ENCODE measurements at places on chromosomes 5 and 9.

GRCh38 chr5:91691592-91691991 lies 308.5 kb upstream of the ARRDC3 start:
- DNase-seq = no peak

- DNase-seq = no peak
These were observed 66.2 kb downstream of the WNK2 start for GRCh38 chr9:93250185-93250584.

GRCh38 chr5:74978345-74978744 lies 74.0 kb downstream of the GCNT4 start:
- no peak for DNase-seq

DNA sequence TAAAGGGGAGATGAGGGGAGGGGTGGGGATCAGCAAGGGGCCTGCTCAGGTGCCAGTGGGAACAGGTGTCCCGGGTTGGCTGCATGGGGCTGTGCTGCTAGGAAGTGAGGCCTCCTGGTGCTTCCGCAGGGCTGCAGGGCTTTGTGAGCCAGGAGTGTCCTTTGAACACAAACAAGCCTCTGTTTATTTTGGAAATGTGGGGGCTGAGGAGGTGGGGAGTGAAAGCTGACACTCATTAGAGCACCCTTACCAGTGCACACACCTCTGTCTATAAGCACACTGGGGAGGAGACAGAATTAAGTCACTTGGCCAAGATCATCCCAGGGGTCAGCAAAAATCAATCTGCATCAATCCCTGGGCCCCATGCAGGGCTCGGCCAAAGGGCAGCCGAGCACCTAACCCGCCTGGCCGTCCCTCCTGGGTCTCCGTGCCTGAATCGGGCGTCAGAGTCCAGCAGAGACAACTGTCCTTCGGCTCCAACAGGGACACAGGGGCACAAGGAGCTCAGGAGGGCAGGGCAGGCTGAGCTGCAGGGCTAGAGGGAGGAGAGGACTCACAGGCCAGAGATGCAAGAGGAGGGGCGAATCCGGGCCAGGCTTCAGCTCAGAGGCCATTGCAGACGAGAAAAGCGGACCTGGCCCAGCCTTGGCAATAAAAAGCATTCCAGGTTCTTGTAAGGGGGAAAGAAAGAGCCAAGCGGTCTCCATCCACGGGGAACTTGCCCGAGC lies 99.8 kb downstream of the VAV2 start:
- no peak for DNase-seq

- DNase-seq = no peak
These were observed 193.4 kb upstream of the WWC1 start for GRCh38 chr5:168097876-168098653.

- no peak for DNase-seq
These were observed 21.8 kb downstream of the CTNNA1 start for GRCh38 chr5:138775034-138775433.

DNA sequence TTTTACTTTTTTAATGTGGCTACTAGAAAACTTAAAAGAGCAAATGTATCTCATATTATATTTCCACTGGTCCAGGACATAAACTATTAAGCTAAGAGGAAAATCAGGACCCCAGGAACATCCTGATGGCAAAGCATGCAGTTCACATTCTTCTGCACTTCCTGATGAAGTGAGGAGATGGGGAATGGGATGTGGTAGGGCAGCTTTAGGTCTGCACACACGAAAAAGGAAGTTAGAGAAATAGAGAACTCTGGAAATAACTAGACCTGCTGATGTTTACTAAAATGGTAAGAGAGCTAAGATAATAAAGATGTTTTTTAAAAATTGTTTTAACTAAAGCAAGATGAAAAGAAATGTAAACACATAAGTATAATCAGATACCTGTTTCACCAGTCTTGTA lies 39.7 kb upstream of the NIPBL start:
- DNase-seq = no peak

- DNase-seq = no peak
These were observed 280.0 kb downstream of the GAS1 start for GRCh38 chr9:86667307-86667706.

GRCh38 chr5:165258197-165258771 lies 1752.9 kb downstream of the MAT2B start:
- DNase-seq = no peak

DNA sequence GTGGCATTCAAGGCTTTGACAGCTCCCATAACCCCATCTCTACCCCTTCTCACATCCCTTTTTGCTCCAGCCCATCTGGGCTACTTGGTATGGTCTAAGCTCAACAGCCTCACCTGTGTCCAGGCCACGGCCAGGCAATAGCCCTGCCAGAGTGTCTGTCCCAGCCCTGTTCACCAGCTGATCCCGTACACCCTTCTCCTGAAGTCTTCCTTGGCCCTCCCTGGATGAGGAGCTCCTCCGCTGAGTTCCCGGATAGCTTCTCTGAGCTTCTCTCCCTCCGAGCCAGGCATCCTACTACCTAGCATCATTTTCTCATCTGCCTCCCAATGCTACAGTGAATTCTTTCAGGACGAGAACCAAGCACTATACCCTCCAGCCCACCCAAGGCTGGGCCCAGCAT lies 208.2 kb downstream of the DAB2IP start:
- no peak for DNase-seq

- no peak for DNase-seq
These were observed 224.9 kb downstream of the EBF1 start for GRCh38 chr5:158874792-158875191.

DNA sequence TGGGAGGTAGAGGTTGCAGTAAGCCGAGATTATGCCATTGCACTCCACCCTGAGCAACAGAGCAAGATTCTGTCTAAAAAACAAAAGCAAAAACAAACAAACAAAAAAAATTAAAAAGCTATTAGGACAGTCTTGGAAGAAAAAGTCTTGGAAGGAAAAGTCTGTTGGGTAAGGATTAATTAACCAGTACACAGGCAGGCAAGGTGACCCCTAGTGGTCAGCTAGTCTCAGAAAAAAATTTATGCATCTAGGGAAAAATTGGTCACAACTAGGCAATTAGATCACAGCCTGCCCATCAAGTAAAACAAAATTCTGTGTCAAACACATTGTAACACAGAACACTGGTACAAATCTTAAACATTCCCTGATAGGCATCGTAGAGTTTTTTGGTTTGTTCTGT lies 6.7 kb upstream of the ANKRD18B start:
- peak; percentile 28 for DNase-seq

DNA sequence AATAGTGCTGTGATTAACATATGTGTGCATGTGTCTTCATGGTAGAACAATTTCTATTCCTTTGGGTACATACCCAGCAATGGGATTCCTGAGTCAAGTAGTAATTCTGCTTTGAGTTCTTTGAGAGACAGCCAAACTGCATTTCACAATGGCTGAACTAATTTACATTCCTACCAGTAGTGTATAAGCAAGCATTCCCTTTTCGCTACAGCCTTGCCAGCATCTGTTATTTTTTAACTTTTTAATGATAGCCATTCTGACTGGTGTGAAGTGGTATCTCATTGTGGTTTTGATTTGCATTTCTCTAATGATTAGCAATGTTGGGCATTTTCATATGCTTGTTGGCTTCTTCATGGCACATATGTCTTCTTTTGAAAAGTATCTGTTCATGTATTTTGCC lies 308.5 kb downstream of the ARRDC3 start:
- no peak for DNase-seq

GRCh38 chr5:105903069-105903468 lies 1767.7 kb downstream of the EFNA5 start:
- no peak for DNase-seq

GRCh38 chr5:151108566-151108965 lies 27.7 kb upstream of the TNIP1 start:
- DNase-seq = no peak

- DNase-seq = no peak
These were observed 126.7 kb upstream of the SLCO6A1 start for GRCh38 chr5:102625468-102625867.

DNA sequence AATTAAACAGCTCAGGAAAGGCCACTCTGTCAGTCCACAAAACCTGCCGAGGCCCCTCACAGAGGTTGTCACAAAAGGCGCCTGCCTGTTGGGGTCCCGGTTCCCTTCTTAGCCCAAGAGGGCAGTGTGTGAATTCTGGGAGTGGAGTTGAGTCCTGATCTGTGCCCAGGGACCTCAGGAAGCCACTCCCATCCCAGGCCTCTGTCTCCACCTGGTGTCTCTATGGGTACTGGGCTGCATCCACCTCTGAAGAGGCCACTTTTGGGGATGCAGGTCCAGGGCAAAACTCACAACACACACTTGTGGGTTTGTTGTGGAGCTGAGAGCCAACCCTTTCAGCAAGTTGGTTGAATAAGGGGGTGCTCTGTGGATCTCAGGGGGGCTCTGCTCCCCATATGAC lies 74.3 kb upstream of the STXBP1 start:
- no peak for DNase-seq

- no peak for DNase-seq
These were observed 7.0 kb downstream of the UBE2QL1 start for GRCh38 chr5:6455571-6456200.

GRCh38 chr9:134455934-134456755 lies 129.9 kb downstream of the RXRA start:
- peak; percentile 84 for DNase-seq

- no peak for DNase-seq
These were observed 127.3 kb upstream of the ELL2 start for GRCh38 chr5:96088706-96089498.

DNA sequence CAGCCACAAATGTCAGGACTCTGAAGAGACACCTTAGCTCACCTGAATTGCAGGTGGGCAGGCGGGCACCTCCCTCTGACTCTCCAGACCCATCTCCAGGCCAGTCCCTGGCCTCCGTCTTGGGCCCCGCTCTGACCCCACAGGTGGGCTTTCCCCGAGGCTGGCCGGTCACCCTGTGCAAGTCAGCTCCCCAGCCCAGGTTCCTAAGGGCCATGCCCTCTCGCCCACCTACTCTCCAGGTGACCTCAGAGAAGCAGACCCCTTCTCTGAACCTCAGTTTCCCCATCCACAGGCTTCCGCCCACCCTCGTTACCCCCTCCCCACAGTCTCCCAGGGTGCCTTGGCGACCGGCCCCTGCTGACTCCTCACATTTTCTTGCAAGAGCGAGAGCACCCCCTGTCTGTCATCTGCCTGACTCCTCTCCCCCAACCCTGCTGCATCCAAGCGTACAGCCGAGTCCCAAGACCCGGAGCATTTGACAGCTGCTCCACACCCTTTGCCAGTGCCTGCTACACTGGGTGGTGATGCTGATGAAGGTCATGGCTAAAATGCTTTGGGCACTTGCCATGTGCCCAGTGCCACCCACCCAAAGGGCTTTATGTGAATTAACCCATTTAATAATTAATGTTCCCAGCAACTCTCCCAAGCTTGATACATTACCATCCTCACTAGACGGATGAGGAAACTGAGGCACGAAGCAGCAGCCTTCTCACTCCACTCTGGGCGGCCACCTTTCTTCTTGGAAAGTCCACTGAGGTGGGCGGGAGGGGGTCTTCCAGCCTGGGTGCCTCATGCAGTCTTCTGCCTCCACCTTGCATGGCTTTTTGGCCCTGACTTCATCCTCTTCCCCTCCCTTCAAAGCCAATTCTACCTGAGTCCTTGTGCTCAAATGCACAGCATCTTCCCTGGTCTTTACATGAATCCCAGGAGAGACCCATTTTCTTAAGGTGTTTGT lies 51.1 kb upstream of the ORM1 start:
- DNase-seq = no peak

GRCh38 chr5:10695055-10695649 lies 65.9 kb downstream of the DAP start:
- DNase-seq = peak; percentile 54

- DNase-seq = no peak
These were observed 83.2 kb upstream of the TAS2R1 start for GRCh38 chr5:9713356-9713755.

DNA sequence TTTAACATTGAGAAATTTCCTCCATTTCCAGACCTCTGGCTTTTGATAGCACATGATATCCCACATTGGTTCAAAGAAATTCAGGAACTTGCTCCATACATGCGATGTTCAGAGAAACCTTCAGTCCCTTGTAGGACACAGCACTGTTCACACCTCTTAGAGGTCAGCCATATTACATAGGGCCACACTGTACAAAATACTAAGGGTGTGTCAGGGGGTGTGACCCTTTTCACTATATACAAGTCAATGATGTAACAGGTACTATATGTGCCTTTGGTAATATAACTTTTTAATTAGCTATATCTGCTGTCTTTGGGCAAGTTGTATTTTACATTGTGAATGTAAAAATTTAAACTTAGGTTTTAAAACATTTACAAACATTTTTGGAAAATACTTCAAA lies 505.5 kb downstream of the ENC1 start:
- no peak for DNase-seq

- DNase-seq = no peak
These were observed 383.1 kb upstream of the KLF4 start for GRCh38 chr9:107872457-107873192.

DNA sequence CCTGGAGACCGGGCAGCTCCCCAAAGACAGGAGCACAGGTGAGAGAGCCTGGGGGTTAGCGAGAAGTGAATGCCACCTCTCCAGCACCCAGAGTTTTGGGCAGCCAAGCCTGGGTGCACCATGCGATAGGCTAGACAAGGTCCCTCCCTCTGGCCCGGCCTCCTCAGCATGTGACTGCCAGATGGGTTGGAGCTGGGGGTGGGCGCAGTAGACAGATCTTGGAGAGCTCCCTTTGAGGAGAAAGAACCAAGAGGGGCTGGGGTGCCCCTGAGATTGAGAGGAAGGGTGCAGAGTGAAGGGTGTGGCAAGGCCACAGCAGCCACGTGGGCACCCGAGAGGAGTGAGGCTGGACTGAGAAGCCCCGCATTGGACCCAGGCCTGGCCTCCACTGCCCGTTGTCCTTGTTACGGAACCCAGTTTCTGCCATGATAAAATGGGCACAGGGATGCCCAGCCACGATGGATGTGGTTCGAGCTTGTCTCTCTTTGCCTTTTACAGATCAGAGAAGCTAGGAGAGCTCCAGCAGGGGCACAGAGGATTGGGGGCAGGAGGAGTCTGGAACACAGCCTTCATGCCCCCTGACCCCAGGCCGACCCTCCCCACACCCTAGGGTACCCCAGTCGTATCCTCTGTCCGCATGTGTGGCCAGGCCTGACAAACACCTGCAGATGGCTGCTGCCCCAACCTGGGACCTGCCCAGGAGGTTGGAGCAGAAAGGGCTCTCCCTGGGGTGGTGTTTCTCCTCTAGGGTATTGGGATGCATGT lies 1.4 kb downstream of the TMEM141 start:
- DNase-seq = no peak

- no peak for DNase-seq
These were observed 137.8 kb downstream of the AGTPBP1 start for GRCh38 chr9:85603936-85604335.

DNA sequence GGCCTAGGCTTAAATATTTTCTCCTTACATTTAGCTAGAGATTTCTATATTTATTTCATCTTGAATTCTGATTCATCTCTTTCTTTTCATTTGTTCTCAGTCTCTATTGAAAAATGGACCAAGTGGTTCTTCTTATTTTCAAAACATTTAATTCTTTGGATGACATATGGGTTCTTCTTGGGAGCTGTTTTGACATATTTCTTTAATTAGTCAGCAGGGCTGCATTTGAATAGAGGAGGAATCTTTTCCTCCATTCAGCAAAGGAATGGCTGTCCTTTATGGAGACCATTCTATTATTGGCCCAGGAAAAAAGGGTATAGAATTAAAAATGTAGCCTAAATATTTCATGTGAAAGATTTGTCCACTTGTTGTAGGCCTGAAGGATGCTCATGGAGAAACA lies 109.9 kb downstream of the RPS23 start:
- DNase-seq = no peak

GRCh38 chr5:179912386-179912785 lies 4.7 kb upstream of the TBC1D9B start:
- no peak for DNase-seq

Data from CD4-positive, alpha-beta T cell treated with Interleukin-4 for 1 hour (primary cell).